ENCODE measurements at places on chromosomes 7 and 10.

GRCh38 chr10:49726593-49726992, 35.5 kb downstream of the OGDHL start:
- DNase-seq: no peak

GRCh38 chr10:132558516-132559413, 21.2 kb downstream of the INPP5A start:
- no peak for DNase-seq

DNA sequence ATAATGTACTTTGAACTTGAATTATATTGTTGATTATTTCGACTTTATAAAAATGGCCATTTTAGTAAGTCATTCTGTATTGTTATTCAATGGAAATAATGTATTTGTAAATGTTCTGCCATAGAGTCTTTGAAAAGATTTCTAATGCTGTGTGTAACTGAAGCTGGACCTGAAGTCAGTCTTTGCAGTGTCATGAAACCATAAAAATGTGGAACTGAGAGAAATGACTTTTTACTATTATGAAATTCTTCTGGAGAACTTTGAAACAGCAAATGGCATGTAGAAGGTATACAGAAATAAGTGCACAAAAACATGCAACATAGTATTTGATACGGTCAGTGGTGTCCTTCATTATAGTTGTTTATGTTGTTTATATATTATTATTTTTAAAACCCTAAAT, 59.7 kb upstream of the ADRA2A start:
- no peak for DNase-seq

DNA sequence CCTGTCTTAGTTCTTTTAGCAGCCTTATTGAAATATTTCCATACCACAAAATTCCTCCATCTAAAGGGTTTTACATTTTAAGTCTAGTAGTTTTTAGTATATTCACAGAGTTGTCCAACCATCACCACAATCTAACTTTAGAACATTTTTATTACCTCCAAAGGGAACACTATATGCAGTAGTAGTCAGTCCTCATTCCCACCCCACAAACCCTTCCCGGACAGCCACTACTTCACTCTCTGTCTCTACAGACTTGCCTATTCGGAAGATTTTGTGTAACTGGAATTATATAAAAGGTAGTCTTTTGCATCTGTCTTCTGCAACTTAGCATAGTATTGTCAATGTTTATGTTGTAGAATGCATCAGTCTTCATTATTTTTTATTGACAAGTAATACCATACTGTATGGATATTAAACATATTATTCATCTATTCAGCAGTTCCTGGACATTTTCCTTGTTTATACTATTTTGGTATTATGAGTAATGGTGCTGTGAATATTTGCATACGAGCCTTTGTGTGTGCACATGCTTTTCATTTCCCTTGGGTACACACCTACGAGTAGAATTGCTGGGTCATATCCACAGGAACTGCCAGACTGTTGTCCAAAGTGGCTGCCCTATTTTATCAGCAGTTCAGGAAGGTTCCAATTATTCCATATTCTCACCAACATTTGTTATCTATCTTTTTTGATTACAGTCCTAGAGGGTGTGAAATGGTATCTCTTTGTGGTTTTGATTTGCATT, 60.9 kb upstream of the LANCL2 start:
- DNase-seq: no peak

DNA sequence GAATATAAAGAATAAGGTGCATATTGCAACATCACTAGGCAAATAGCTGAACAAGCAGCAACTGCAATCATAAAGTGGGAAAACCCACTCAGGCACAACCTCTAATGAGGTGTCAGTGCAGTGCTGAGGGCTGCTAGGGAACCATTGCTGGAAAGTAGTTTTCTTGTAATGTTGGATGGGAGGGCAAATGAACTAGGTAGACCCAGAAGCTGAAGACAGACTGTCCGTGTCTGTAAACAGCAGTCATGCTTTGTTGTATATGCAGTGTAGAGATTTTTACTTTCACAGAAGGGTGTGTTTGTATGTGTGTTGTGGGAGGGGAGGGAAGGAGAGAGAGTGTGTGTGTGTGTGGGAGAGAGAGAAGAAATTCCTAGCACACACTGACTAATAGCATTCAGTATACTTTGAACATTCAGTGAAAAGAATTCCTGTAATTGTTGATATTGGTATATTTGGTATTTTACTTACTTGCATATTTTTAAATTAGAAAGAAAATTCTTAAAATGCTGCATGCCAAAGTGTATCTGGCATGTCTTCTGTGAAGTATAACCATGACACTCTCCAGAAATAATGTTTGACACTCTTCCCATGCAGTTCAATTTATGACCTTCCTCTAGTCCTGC, 28.8 kb downstream of the ITGB8 start:
- DNase-seq: no peak
